Endodermal cell (in vitro differentiated cells): ENCODE measurements at places on chromosomes 16 and 17. TPM values are rescaled to one million over a fixed set of nuclear protein-coding genes. Genes with fewer than 3 reads are reported as not detected.

The OR4D1 gene
- 0.08 to 0.22 TPM (median 0.14 TPM) in 3 replicates for total RNA-seq

The AGRP gene
- total RNA-seq, result not detected in 3 replicates

The CHST6 gene
- 11.9 to 16.4 TPM (median 15.9 TPM) in 3 replicates for total RNA-seq

The PHLPP2 gene
- 11.7 and 12.4 TPM in 2 replicates for total RNA-seq

- H3K36me3 ChIP-seq, result no peaks in the 10 kb centered on the region
- no peaks in the 10 kb centered on the region for H3K27me3 ChIP-seq
- no peak for DNase-seq
- H3K4me1 ChIP-seq, result no peaks in the 10 kb centered on the region
Observed at GRCh38 chr17:40198576-40198975, 20.5 kb upstream of the WIPF2 start.

GRCh38 chr16:80883159-80883642, 78.8 kb upstream of the CDYL2 start:
- H3K27ac ChIP-seq, result no peak overlapping the region
- H3K4me3 ChIP-seq, result no peak overlapping the region
- no peaks in the 10 kb centered on the region for H3K36me3 ChIP-seq

DNA sequence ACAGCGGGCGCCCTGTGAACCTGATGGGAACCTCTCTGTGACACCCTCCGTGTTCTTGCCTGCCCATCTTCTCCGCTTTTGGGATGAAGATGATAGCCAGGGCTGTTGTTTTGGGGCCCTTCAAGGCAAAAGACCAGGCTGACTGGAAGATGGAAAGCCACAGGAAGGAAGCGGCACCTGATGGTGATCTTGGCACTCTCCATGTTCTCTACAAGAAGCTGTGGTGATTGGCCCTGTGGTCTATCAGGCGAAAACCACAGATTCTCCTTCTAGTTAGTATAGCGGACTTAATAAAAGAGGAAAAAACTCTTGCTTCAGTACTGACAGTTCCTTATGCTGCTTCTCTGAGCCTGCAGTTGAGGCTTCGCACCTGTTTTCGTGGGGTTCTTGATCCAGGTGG, 10.5 kb downstream of the CDK5RAP3 start:
- H3K36me3 ChIP-seq, result peaks cover 23% of the 10 kb centered on the region
- H3K4me3 ChIP-seq, result no peak overlapping the region
- peak overlapping the region; percentile 72 for H3K27ac ChIP-seq
- peaks cover 12% of the 10 kb centered on the region for H3K4me1 ChIP-seq
- no peak for DNase-seq

GRCh38 chr17:81228834-81229665, 6.3 kb upstream of the CEP131 start:
- peaks cover 8% of the 10 kb centered on the region for H3K36me3 ChIP-seq
- no peak overlapping the region for H3K27ac ChIP-seq
- DNase-seq, result no peak
- no peak overlapping the region for H3K4me3 ChIP-seq
- H3K27me3 ChIP-seq, result peaks cover 2% of the 10 kb centered on the region

- H3K36me3 ChIP-seq, result no peaks in the 10 kb centered on the region
- no peak overlapping the region for H3K4me3 ChIP-seq
- H3K27me3 ChIP-seq, result no peaks in the 10 kb centered on the region
- no peaks in the 10 kb centered on the region for H3K4me1 ChIP-seq
- no peak overlapping the region for H3K27ac ChIP-seq
Observed at GRCh38 chr17:19021622-19022083, 17.1 kb upstream of the FAM83G start.

DNA sequence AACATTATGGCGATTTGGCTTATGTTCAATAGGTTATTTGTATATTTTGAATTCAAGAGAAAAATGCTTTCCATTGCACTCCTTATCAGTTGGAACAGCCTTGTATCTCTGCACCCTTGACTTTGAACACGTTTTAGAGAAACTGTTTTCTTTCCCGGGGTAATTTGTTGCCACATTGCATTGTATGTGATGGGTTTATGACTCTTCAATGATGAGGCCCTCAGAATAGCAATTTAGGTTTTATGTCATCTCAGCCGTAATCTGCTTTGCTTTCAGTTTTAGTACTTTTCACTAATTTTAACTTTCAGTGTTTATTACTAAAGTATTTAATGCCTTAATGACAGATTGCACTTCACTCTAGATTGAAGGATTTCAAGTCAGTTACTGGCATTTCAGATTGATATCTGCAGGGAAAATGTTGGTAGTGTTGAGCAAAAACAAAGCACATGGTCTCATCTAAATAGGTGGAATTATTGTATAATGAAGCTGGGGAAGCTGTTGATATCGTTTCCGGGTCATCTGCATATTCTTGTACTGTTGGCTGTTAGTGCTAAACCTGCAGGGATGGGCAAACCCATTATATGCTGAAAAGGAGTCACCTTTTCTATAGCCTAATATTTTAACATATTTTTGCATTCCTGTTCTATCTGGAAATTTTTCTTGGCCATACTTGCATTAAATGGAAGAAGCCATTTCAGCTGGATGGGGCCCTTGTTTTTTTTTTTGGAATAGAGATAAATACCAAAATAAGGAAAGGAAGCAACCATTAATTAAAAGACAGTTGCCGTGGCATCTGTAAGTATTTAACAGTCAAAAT, 2.0 kb downstream of the LUC7L3 start:
- peaks cover 16% of the 10 kb centered on the region for H3K36me3 ChIP-seq
- H3K4me3 ChIP-seq, result peak overlapping the region; percentile 100
- no peaks in the 10 kb centered on the region for H3K4me1 ChIP-seq
- DNase-seq, result no peak
- H3K27ac ChIP-seq, result no peak overlapping the region

- no peaks in the 10 kb centered on the region for H3K27me3 ChIP-seq
- H3K4me3 ChIP-seq, result no peak overlapping the region
- no peak overlapping the region for H3K27ac ChIP-seq
- no peaks in the 10 kb centered on the region for H3K4me1 ChIP-seq
- no peaks in the 10 kb centered on the region for H3K36me3 ChIP-seq
- DNase-seq, result no peak
Observed at GRCh38 chr17:79174905-79175856, 100.6 kb downstream of the ENGASE start.
